IMR-90 (cell line): ENCODE measurements at places on chromosomes 4 and X. TPM values are rescaled to one million over a fixed set of nuclear protein-coding genes. Genes with fewer than 3 reads are reported as not detected.

The FANCB gene
- total RNA-seq, result 7.7 and 14.4 TPM in 2 replicates

The SRPK3 gene
- 0.36 and 0.56 TPM in 2 replicates for total RNA-seq

The SGMS2 gene
- total RNA-seq, result 37.5 and 57.5 TPM in 2 replicates

GRCh38 chr4:82833696-82834313 lies 35.2 kb upstream of the SCD5 start:
- no peak overlapping the region for H3K27ac ChIP-seq
- no peak overlapping the region for H3K4me3 ChIP-seq
- H3K36me3 ChIP-seq, result peaks cover 32% of the 10 kb centered on the region
- peaks cover 2% of the 10 kb centered on the region; the same call in 1 of the 2 replicates for H3K4me1 ChIP-seq
- H3K27me3 ChIP-seq, result no peaks in the 10 kb centered on the region

The ABLIM2 gene
- total RNA-seq, result under 0.01 TPM in 2 replicates

DNA sequence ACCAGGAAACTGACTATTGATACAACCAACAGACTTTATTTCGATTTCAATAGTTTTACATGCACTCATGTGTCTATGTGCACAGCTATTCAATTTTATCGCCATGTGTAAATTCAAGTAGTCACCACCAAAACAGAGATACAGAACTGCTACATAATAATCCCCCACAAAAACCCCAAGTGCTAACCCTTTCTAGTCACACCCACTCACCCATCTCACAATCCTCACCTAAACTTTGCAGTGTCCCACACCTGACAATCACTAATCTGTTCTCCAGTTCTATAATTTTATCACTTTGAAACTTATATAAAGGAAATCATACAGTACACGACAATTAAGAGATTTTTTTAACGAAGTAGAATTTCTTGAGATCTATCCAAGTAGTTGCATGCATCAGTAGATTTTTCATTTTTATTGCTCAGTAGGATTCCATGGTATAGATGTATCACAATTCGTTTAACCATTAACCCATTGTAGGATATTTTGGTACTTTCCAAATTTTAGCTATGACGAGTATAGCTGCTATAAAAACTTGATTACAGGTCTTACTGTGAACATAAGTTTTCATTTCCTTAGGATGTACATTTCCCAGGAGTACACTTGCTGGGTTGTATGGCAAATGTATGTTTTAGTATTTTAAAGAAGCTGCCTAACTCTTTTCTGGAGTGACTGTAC lies 85.9 kb downstream of the CASK start:
- no peaks in the 10 kb centered on the region for H3K4me1 ChIP-seq
- no peak for DNase-seq
- H3K4me3 ChIP-seq, result no peak overlapping the region

The PAGE5 gene
- not detected in 2 replicates for total RNA-seq

The NCBP2L gene
- total RNA-seq, result not detected in 2 replicates

- H3K27me3 ChIP-seq, result no peaks in the 10 kb centered on the region
- H3K36me3 ChIP-seq, result peaks cover 7% of the 10 kb centered on the region
- no peak overlapping the region for H3K4me3 ChIP-seq
- peaks cover 15% of the 10 kb centered on the region for H3K4me1 ChIP-seq
These were observed 233.2 kb downstream of the ARHGAP10 start for GRCh38 chr4:147965056-147965455.

The GLUD2 gene
- total RNA-seq, result 1.4 and 1.6 TPM in 2 replicates
